ENCODE measurements at places on chromosomes 6 and 20.

GRCh38 chr20:34705397-34706301 lies 1.5 kb downstream of the TP53INP2 start:
- no peak for DNase-seq

DNA sequence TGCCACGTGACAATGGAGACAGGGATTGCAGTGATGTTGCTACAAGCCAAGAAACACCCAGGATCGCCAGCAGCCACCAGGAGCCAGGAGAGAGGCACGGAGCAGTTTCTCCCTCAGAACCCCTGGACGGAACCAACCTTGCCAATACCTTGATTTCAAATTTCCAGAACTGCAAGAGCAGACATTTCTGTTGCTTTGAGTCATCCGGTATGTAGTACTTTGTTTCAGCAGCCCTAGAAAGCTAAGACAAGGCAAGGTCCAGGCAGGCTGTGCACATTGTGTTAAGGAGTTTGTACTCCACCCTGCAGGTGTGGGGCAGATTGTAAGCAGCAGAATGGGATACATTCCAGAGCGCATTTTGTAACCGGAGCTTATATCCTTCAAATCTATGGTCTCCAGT lies 48.3 kb downstream of the TRERF1 start:
- no peak for DNase-seq

DNA sequence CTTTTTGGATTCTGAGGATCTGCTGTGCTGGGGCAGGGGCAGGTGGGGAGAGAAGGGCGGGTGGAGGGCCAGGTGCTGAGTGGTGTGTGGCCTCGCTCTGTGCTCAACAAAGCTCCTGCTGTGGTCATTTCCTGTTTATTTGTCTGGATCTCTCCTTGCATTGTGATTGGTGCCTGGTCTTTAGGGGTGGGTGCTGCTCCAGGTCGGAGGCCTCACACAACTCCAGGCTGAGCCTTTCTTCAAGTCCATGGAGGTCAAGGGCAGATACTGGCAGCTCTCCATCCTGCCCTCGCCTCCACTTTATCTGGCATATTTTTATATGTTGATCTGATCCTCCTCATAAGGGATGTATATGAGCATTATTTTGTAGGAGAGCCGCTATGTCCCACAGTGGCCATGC lies 36.2 kb downstream of the HLA-F start:
- no peak for DNase-seq

- no peak for DNase-seq
These were observed 843 bp upstream of the HEY2 start for GRCh38 chr6:125748406-125749172.

DNA sequence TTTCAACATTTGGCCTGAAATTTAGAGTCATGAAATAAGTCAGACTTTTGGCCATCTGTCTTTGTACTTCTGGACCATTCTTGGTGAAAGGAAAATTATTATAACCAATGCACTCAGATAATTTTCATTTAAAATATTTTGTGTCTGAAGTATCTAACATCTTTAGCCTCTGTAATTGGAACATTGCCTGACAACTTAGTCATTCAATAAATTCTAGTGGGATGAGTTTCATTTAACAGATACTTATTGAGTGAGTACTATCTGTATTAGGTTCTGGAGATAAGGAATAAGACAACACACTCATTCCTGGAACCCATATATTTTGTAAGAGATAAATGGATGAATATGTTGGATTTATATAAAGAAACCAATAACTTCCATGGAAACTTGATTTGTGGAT lies 536.0 kb downstream of the BCKDHB start:
- no peak for DNase-seq

DNA sequence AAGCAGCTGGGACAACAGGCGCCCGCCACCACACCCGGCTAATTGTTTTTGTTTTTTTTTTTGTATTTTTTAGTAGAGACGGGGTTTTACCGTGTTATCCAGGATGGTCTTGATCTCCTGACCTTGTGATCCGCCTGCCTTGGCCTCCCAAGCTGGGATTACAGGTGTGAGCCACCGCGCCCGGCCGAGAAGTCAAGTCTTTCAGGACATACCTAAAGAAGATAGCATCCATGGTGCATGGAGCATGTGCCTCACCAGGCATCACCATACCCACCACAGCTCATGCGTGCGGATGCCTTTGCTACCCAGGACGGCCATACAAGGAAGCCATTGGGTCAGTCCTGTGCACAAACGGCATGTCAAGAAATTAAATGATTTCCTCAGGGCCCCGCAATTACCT lies 60.8 kb downstream of the DACT2 start:
- DNase-seq: no peak

DNA sequence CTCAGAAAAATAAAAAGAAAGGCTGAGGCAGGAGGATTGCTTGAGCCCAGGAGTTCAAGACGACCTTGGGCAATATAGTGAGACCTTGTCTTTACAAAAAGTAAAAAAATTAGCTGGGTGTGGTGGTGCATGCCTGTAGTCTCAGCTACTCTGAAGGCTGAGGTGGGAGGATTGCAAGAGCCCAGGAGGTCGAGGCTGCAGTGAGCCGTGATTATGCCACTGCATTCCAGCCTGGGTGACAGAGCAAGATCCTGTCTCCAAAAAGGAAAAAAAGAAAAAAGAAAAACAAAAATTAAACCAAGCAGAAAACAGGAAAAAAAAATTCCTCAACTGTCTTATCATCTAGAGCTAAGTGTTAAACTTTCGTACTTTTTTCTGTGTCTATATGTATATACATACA lies 12.4 kb upstream of the SRSF3 start:
- DNase-seq: no peak

DNA sequence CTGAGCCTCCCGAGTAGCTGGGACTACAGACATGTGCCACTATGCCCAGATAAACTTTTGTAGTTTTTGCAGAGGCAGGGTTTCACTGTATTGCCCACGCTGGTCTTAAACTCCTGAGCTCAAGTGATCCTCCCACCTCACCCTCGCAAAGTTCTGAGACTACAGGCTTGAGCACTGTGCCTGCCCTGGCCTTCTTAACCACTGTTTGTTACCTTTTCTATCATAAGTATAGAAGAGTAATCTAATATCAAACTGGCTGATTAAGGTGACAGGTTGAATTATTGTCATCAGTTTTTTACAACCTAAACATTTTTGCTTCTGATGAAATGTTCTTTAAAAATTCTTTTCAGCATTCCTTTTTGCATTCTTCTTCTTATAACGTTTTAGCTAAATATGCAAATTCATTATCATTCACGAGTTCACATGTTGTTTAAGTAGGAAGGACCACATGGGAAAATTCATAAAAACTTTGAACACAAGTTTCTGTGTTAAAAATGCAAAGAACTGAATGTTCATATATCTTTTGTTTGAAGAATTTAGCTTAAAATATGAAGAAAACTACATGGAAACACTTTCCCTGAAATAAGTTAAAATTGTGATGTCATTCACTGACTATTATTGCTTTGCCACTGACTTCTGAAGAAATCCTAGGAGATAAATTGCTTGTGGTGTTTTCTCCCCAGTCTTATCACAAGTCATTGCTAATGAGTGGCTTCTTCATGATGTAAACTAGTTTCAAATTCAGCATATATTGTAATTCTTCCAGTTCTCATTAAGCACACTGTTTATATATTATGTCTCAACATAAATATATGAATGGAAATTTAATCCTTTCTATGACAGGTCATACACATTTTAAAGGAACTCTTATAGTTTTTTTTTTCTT lies 106.7 kb downstream of the ADGRB3 start:
- no peak for DNase-seq

GRCh38 chr20:23072892-23073586 lies 13.1 kb downstream of the CD93 start:
- DNase-seq: no peak

DNA sequence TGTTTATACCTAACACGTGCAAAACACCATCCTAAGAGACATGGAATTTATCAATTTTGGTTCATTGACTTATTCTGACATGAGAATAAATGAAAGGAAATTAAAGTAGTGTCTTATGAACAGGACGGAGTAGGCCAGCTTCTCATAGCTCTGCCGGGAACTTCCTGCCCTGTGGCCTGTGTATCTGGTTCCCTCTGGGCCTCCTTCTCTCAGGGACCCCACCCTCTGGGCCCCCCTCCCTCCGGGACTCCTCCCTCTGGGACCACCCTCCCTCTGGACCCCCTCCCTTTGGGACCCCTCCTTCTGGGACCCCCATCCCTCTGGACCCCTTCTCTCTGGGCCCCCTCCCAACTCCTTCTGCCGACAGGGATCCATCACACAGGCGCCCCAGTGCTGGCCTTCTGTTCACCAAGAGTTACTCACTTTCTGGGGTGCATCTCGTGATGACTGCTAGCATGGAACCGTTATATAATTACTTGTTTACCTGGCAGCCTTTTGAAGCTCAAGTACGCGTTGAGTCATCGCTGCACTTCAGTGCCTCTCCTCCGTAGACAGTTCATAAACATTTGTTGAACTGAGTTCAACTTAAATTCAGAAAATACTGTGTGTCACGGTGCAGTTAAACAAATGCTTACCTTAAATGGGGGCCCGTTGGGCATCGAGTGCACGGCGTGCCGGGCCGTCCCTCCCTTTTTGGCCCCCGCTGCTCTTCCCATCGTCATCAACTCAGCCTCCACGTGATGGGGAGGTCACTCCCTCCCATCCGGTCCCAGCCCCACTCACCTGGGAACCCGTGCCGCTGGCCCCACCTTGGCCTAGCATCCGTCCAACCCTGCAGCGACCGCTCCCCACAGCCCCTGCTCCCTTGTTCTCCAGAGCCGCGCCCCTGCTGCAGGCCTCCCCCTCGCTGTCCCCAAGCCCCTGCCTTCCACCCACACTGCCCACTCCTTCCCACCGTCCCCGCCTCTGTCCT lies 8.1 kb downstream of the CCR6 start:
- no peak for DNase-seq

GRCh38 chr6:143112084-143112768 lies 51.5 kb downstream of the AIG1 start:
- DNase-seq: no peak

GRCh38 chr20:9342651-9343050 lies 171.7 kb upstream of the LAMP5 start:
- no peak for DNase-seq

- no peak for DNase-seq
These were observed 197.8 kb downstream of the TFAP2B start for GRCh38 chr6:51016489-51016888.

GRCh38 chr6:1820714-1821113 lies 211.0 kb downstream of the FOXC1 start:
- no peak for DNase-seq

DNA sequence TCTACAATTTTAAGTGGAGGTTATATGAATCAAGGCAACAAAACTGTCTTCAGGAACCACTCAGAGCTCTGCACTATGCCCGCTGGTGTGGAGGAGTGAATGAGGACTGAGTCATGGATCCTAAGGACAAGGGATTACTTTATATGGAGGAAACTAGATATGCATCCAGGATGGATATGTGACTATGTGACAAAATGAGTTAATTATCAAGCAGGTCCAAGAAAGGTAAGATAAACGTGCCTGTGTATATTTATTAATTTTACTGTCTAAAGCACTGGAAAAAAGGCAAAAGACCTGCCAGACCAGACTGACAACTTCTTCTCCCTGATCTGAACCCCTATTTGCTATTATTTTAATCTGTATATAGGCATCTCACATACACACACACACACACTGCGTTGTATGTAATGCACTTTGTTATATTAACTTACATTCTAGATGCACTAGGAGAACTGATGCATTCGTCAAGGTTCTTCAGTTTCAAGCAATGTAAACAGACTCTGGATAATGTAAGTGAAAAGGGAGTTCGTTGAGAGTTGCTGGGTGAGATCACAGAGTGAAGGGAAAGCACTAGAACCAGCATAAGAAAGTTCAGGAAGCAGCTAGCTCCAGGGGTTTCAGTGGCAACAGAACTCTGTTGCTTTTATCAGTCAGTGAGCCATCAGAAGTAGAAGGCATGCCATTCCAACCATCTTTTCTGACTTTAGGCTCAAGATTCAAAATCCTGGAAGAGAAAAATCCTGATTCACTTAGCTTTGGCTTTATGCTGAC lies 26.4 kb upstream of the ADGRG6 start:
- no peak for DNase-seq

- no peak for DNase-seq
These were observed 52.9 kb downstream of the NEDD9 start for GRCh38 chr6:11179419-11180202.

DNA sequence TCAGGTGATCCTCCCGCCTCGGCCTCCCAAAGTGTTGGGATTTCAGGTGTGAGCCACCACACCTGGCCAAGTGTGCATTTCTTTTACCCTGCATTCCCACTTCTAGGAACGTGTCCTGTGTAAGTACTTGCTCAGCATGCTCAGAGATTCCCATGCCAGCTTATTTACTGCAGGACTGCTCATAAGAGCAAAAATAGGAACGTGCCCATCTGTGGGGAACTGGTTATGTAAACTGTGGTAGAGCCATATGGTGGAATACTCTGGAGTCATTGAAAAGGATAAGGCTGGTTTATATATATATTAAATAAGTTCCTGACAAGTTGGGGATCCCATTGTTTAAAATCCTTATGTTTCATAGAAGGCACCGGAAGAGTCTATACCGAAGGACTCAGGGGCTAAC lies 38.2 kb upstream of the FANCE start:
- no peak for DNase-seq

GRCh38 chr6:10409233-10409721 lies 5.6 kb downstream of the TFAP2A start:
- no peak for DNase-seq

- DNase-seq: no peak
These were observed 29.8 kb downstream of the PDYN start for GRCh38 chr20:1964061-1964460.

- DNase-seq: no peak
These were observed 11.8 kb downstream of the UQCC2 start for GRCh38 chr6:33699739-33700138.

- no peak for DNase-seq
These were observed 17.0 kb downstream of the TGM6 start for GRCh38 chr20:2397595-2398145.

DNA sequence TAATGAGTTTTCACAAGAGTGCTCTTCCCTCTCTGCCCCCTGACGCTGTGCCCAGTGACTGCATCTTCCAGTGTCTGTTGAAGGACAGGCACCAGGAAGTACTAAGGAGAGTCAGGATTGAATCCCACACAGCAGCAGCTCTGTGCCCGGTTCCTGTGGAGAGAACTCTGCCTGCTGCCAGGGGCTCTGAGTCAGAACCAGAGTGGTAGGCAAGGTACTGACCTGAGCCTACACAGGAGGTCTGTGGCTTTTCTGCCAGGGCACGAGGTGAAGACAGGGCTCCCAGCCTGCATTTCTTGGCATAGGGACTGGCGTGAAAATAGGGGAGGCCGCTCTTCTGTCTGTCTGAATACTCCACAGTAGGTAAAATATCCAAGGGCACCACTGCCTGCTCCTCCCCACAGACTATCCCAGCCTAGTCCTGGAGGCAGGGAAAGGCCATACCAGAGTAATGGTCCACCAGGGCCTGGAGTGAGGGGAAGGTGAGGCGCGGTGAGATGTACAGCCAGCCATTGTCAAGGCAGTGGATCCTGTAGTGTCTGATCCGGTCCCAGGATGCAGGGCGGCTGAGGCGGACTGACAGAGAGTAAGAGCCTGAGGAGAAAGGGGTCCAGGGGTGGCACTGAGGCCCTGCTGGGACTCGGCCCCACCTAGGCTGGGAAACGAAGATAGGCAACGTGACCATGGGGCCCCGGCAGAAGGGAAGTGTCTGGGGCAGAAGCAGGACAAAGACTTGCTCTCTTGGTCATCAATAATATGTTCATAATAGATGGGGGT lies 9.4 kb downstream of the RAB5IF start:
- DNase-seq: no peak
